BJ (cell line): ENCODE measurements at places on chromosomes 4 and X.

GRCh38 chrX:44308869-44309268 lies 34.6 kb downstream of the EFHC2 start:
- no peak for DNase-seq

DNA sequence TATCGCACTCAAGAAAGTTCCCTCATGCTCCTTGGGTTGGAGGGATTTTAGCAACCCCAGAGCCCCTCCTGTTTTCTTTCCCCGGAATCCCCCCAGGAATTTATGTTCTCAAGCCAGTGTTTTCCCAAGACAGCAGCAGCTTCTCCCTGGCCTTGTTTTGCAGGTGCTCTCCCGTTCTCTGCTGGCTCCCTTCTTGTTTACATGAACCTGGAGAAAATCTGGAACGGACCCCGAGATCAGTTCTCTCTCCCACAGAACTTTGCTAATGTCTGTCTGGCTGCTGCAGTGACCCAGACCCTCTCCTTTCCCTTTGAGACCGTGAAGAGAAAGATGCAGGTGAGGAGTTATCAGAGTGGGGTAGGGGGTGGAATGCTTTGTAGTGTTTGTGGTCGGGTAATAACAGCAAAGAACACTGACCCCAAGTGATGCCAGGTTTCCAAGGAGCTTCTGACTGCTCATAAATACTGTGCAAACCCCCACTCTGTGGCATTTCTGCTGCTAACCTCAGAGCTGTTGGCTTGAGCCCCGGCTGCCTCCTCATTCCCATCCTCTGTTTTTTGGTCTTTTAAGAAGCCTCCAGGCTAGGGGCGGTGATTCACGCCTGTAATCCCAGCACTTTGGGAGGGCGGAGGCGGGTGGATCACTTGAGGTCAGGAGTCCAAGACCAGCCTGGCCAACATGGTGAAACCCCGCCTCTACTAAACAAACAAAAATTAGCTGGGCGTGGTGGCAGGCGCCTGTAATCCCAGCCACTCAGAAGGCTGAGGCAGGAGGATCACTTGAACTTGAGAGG lies 11.1 kb downstream of the SLC25A43 start:
- peak; percentile 85 for DNase-seq

DNA sequence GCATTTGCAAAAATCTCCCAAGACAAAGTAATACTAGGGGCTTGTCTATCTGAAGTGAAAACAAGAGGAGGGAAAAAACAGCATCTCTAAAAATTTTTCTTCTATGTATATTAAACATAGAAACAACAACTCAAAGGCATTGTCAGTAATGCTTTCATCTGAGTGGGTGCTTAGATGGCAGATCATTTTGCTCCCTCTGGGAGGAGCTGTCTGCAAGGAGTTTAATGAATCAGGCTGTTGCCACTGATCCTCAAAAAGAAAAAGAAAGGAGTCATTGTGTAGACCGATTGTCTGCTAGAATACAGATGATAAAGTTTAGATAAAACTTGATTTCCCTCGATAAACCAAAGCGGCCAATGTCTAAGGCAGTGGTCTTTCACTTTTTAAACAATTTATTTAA lies 49.7 kb upstream of the KLHL8 start:
- no peak for DNase-seq

DNA sequence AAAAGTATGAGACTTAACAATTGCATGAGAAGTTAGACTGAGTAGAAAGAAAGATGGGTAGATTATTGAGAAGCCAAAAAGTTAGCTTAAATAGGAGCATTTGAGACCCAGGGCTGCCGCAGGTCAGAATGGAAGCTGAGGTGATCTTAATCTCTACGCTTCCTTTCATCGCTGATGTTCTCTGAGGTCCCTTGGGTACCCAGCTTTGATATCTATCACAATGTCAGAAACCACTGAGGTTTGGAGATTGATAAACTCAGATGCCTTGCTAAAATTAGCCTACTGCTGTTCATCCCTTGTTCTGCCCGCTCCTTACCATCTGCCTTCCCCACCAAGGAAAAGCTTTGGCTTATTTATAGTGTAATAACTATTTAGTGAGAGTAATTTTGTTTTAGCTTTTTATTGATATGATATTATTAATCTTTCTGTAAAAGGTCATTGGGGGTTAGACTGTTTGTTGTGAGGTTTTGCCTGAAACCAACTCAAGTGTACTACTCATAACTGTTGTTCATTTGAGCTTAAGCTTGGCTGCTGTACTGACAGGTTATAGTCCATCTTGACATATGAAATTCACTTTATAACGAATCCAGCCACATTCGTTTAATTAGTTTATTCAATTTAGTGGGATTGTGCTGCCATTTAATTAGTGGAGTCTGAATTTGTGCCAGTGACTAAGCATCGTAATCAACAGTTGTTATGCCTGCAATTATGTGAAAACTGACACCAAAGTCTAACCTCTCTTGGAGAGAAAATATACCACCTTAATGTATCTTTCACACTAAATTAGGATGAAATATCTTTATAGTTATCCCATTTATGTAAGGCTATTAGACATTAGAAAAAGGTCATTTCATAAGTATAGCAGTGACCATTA lies 15.1 kb downstream of the MCUB start:
- DNase-seq, result no peak

GRCh38 chrX:38216642-38217041 lies 4.0 kb downstream of the SRPX start:
- DNase-seq, result no peak

DNA sequence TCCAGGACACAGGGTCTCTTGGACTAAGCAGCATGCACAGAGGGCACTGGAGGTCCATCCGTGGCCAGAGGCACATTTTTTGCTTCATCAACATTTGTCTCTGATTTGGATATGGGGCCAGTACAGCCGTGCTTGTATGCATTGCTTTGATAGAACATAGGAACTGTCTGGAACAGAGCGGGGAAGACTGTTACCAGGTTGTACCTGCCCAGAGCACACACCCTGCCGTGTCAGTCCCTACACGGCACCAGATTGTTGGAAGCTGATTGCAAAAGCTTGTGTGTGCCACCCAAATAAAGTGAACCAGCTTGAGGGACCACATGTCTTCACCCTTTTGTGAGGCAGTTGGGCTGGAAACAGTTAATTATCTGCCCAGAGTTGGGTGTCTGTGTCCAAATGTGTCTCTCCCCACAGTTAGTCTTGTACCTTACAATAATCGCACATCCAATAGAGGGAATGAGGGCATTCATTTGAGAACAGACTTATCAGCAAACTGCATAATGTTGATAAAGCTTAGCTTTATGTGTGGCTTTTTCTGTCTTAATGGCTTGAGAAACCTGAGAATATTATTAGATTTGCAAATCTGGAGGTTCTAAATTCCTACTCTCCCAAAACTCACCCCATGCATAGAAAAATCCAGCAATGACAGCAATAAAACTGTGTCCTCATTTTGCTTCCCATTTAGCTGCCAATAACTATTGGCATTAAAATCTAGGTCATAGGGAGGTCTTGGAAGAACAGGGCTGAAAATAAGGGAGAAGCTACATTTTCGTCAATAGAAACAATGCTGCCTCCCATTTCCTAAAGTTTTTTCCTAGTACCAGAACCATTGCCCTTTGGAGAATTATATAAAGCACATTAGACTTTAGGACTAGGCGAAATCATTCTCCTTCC lies 21.2 kb downstream of the KLF3 start:
- DNase-seq, result no peak

- DNase-seq, result no peak
Observed at GRCh38 chrX:30190426-30190825, 24.9 kb upstream of the MAGEB2 start.

- no peak for DNase-seq
Observed at GRCh38 chr4:14169460-14169859, 541.9 kb upstream of the BOD1L1 start.

- DNase-seq, result no peak
Observed at GRCh38 chr4:25743971-25744370, 88.3 kb downstream of the SLC34A2 start.
